ENCODE measurements at places on chromosomes 13 and 19.

- no peak for DNase-seq
Observed at GRCh38 chr19:50909240-50910070, 1.7 kb downstream of the KLK4 start.

GRCh38 chr19:39828654-39829032, 5.3 kb downstream of the DYRK1B start:
- DNase-seq, result no peak

GRCh38 chr13:74061926-74062595, 72.1 kb downstream of the KLF12 start:
- DNase-seq, result no peak

- DNase-seq, result no peak
Observed at GRCh38 chr13:107452833-107453232, 762.5 kb downstream of the LIG4 start.

- no peak for DNase-seq
Observed at GRCh38 chr19:12331211-12331941, 2.1 kb downstream of the ZNF563 start.

- no peak for DNase-seq
Observed at GRCh38 chr13:71290963-71291841, 575.8 kb downstream of the DACH1 start.

DNA sequence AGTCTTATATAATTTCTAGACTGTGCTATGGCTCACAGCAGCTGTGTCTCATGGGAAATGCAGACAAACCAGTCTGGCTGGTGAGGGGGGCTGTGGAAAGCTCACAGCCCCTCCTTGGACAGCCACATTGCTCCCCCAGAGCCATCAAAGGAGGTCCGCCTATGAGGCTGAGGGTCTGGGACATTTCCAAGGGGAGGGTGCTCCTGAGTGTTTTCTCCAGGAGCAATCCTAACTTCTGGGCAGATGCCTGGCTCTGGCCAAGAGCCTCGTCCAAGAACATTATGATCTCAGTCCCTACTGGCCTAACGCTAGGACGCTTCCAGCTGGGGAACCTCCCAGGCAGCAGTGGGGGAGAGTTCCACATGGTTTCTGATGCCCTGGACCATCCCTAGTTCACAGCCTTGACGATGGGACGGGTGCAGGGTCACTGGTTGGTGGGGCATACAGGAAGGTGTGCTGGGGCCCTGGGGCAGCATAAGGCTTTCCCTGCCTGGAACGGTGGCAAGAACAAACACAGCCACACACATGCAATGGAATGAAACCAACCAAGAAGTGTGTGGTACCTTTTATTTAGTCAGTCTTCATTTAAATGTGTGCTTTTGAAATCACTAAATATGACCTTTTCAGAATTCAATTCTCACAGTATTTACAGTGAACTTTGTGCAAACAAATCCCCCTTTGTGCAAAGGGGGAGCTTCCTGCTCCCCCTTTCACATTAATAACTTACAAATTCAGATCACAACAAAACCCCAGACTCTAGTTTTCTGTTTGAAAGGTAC, 60.6 kb downstream of the CDADC1 start:
- DNase-seq, result no peak

DNA sequence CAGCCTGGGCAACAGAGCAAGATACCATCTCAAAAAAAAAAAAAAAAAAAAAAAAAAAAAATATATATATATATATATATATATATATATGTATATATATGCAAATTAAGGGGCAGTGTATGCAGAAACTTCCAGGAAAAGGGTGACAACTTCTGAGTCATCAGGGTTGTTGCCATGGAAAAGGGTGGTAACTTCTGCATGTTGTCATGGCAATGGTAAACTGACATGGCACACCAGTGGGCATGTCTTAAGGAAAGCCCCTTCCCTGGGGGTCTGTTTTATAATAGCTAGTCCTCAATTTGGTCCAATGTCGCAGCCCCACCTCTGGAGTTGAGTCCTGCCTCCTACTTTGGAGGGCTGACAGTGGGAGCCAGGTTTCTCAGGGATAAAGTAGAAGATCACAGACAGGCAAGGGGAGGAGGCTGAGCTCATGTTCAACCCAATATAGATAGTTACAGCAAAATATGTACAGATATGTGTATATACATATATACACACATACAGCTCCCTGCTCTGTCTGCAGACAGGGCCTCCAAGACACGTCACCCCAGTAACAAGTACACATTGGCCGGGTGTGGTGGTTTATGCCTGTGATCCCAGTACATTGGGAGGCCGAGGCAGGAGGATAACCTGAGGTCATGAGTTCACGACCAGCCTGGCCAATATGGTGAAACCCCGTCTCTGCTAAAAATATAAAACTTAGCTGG, 7.2 kb upstream of the FCHO1 start:
- DNase-seq, result no peak

DNA sequence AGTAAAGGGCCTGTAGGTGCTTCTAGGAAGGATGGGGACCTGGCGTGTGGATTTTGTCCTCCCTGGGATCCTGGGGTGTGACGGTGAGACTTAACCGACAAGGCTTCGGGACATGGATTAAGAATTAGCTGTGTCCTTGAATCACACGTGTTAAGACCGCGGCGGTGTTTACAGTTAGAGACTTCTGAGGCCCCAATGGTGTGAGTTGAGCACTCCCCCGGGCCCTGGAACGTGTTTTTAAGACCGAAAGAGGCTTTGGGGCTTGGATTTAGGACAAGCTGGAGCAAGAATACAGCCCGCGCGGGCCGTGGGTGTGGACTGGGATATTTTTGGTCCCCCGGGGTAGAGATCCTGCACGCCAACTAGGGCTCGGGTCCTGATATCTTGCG, 1.2 kb upstream of the SLC27A1 start:
- DNase-seq, result no peak

DNA sequence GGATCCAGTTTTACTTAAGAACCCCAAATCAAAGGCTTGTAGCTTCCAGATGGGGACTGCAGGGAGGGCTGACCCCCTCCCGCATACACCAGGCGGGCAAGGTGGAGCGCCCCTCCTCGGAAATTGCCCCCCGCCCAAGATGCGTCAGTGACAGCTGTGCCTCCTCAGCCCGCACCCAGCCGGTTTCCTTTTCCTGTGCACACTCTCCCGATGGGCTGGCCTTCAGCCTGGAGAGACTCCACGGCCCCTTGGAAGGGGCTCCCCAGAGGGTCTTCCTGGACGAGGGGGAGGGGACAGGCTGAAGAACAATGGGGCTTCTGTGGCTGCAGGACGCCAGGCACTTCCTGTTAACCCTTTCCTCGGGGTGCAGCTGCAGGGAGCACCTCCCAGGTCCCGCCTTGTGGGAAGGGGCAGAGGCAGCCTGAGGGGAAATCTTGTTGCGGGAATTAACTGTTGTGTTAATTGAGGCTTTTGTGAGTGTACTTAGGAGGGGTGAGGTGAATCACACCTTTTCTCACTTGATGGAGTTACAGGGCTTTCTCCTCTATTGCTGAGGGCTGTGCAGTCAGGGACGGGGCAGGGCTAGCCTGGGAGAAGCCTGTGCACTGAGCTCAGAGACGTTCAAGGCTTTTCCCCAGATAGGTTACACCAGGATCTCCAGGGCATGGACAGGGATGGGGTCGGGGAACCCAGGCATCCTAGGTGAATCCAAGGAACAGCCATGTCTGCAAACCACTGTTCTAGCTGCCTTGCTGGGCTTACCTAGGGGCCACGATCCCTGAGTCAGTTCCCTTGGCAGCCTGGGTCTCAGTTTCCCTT, 14.3 kb downstream of the IER2 start:
- DNase-seq, result no peak

- DNase-seq, result no peak
Observed at GRCh38 chr13:99313501-99313900, 6.3 kb upstream of the GPR183 start.

DNA sequence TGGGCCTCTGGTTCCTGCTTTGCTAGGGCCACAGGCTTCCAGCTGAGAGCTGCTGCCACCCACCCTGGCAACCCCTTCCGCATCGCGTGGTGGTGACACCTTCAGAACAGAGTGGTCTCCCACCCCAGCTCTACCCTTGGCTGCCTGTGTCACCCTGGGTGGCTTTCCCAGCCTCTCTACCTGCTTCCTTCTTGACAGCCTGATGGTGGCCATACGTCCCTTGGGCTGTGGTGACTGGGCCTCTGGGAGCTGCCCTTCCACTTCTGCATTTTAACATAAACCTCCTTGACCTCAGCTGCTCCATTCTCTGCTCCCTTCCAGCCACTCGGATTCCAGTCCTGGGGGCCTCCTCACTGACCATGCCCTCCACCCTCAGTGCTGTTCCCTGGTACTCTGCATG, 17.0 kb downstream of the PAK4 start:
- no peak for DNase-seq

DNA sequence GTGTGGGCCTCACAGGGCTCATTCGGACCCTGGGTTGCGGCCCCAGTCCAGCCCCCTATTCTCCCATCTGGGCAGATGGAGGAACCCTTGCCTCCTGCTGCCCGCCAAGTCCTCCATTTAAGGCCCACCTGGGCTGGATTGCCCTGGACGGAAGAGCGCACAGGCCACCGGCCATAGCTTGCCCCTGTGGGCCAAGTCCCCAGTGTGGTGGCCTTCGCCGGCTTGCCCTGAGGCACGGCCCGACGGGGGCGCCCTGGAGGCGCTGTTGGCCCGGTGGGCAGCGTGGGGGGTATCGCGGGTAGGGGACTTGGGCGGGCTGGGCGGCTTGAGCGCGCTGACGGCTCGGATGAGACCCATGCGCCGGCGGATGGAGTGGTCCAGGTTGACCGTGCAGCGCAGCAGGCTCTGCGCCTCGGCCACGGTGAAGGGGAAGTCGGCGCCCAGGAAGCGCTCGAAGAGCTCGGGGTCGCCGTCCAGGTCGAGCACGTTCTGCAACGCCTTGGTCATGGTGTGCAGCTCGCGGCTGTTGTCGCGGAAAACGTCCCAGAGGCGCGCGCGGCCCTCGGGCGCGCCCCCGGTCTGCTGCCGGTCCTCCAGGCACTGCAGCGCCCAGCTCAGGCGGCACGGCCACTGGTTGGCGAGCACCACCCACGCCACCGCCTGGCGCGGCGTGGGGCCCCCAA, 8.8 kb downstream of the NKPD1 start:
- no peak for DNase-seq

- no peak for DNase-seq
Observed at GRCh38 chr13:36847606-36848005, 28.6 kb downstream of the RFXAP start.

DNA sequence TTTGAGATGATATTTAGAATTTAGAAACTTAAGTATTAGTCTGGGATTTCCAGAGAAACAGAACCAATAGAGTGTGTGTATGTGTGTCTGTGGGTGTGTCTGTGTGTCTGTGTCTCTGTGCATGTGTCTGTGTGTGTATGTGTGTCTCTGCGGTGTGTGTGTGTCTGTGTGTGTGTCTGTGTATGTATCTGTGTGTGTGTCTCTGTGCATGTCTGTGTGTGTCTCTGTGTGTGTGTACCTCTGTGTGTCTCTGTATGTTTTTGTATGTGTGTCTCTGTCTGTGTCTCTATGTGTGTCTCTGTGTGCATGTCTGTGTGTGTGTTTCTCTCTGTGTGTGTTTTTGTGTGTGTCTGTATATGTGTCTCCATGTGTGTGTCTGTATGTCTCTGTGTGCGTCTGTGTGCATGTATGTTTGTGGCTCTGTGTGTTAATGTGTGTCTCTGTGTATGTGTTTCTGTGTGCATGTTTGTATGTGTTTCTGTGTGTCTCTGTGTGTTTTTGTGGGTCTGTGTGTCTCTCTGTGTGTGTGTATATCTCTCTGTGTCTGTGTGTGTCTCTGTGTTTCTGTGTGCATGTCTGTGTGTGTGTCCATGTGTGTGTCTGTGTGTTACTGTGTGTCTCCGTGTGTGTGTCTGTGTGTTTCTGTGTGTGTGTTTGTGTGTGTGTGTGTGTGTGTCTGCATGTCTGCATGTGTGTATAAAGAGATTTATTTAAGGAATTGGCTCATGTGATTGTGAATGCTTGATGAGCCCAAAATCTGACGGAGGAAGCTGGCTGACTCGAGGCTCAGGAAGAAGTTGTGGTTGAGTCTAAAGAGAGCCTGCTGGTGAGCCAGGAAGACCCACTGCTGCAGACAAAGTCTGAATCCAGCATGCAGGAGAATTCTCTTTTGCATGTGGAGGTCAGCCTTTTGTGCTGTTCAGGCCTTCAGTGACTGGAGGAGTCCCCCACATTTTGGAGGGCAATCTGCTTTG, 22.2 kb downstream of the GPR42 start:
- DNase-seq, result no peak

GRCh38 chr19:1253514-1254080, 5.2 kb downstream of the MIDN start:
- DNase-seq, result no peak

GRCh38 chr19:4972509-4973230, 3.8 kb downstream of the KDM4B start:
- DNase-seq, result no peak

- DNase-seq, result no peak
Observed at GRCh38 chr19:2602391-2603181, 99.9 kb downstream of the GNG7 start.

DNA sequence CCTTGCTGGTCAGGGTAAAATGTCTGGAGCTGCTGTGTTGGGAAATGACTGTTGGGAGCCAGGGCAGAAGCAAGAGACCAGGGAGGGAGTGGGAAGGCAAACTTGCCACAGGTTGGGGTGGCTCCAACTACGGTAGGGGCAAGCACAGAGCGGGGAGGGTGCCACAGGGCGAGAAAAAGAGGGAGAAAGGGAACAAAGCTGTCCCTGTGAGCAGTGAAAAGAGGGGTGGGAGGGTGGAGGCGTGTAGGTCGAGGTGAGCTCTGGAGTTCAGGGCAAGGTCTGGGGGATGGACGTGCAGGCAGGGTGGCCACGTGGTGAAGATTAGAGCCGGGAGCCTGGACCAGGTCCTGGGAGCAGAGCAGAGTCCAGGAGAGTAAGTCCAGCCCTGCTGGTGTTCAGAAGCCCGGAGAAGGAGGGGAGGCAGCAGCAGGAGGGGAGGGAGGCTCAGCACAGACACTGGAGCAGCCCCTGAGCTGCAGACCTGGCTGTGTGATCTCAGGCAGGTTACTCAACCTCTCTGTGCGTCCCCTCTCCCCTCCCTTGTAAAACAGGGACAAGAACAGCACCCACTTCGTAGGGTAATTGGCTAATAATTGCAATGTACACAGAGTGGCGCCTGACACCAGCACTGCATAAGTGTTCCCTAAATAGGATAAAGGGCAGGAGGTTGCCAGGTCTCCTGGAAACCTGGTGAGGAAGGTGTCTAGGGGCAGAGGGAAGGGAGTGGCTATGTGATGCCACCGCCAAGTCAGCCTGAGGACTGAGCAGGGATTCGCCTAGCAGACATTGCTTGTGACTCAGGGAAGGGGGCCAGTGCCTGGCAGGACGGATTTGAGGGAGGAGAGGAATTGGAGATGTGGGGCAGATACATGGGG, 3.2 kb upstream of the POLR2E start:
- DNase-seq, result no peak

- DNase-seq, result no peak
Observed at GRCh38 chr19:4371247-4372164, 28.1 kb downstream of the MPND start.
